ENCODE measurements at places on chromosomes 5 and 9. TPM values are rescaled to one million over a fixed set of nuclear protein-coding genes. Genes with fewer than 3 reads are reported as not detected.

- DNase-seq = no peak
These were observed 11.1 kb downstream of the SH2D3C start for GRCh38 chr9:127767410-127767809.

GRCh38 chr9:19649336-19650041, 139.3 kb downstream of the SLC24A2 start:
- DNase-seq = no peak

CDH18 gene
- total RNA-seq = 79.8 TPM

GPR150 gene
- total RNA-seq = 6.4 TPM
